ENCODE measurements at places on chromosomes 4 and X.

DNA sequence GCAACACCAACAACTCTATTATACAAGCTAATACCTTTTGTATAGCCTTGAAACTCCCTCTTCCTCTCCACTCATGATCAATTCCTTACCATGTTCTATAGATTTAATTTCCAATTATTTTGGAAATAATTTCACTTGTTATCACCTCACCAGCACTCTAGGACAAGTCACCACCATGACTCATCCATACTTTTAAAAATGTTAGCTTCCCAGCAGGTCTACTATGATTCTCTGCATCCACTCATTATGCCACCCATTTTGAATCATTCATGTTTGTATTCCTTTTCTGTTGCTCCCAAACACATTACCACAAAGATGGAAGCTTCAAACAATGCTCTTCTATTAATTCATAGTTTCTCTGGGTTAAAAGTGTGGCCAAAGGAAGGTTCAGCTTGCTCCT is 469.6 kb downstream of the PDGFC start:
- no peak for DNase-seq

DNA sequence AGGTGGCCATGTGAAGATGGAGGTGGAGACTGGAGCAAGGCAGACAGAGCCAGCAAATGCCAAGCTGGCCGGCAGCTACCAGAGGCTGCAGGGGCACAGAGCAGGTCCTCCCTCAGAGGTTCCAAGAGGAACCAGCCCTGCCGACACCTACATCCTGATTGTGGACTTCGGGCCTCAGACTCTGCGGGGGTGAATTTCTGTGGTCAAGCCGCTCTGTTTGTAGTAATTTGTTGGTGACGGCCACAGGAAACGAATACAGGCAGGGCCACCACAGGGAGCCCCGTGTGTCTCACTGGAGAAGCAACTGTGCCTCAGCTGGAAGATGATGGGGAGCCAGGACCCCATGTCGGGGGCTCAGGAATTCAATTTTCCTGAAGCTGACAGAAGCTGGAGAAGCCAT is 28.3 kb downstream of the ZFYVE28 start:
- no peak for DNase-seq

DNA sequence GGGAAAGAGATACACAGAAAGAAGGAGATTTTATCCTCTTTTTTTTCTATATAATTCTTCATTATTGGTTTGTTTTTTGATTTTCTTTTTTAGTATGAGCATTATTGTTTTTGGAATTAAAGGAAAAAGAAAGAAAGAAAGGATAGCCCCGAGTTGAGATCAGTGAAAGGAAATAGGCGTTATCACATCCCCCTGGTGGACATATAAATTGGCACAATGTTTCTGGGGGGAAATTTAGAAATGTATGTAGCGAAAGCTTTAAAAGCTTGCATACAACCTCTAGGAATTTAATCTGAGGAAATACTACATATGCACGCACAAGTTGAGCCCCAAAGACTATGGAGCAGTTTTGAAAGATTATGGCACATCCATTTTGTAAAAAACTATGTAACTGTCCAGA is 226.3 kb upstream of the LDB2 start:
- no peak for DNase-seq

DNA sequence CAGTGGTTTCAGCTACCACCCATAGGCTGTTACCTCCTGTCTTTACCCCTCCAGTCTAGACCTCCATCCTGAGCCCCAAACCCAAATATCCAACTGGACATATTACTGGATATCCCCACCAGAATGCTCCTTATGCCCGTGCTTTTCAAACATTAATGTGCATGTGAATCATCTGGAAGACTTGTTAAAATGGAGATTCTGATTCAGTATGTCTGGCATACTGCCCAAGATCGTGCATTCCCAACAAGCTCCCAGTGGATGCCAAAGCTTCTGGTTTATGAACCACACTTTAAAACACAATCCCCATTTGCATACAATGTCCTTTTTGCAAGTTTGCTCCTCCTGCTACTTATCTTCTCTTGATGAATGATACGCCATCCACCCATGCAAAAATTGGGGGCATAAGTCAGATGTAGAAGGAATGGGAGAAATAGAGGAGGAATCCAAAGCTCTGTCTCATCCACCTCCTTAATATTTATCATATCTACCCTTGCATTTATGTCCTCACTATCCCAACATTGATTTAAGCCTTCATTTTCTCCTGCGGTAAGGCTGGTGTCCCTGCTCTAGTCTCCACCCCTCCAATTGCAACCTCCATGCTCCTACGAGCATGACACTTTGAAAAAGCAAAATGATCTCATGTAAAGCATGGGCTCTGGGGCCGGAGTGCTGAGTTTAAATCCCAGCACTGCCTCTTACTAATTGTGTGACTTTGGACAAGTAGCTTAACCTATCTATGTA is 7.4 kb upstream of the PGRMC1 start:
- no peak for DNase-seq

Data from stimulated activated CD8-positive, alpha-beta memory T cell treated with anti-CD3 and anti-CD28 coated beads, Interleukin-15, amount 100 ng/mL, for 48 hours (primary cell).